NCI-H774 (cell line): ENCODE measurements at places on chromosomes 7 and 10.
A peak's percentile ranks its signal among the peaks of the same experiment; 100 is the strongest.

GRCh38 chr7:64945503-64946175 is 42.6 kb downstream of the ZNF273 start:
- DNase-seq, result no peak

DNA sequence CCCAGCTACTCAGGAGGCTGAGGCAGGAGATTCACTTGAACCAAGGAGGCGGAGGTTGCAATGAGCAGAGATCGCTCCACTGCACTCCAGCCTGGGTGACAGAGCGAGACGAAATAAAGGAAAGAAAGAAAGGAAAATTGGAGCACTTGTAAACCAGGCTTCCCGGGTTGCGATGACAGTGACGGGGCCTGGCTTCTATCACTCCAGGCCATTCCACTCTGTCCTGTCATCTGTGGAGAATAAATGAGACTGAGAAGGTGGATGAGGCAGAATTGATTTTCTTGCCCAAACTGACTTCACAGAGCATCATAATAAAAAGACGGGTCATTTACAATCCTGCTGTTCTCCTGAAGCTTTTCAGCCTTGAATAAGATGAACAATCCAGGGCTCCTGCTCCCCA is 12.1 kb upstream of the KPNA7 start:
- no peak for DNase-seq

GRCh38 chr10:31582365-31583052 is 263.5 kb downstream of the ZEB1 start:
- DNase-seq, result no peak

- DNase-seq, result no peak
Observed at GRCh38 chr7:146216396-146217041, 99.9 kb downstream of the CNTNAP2 start.

GRCh38 chr10:34462056-34462455 is 353.0 kb downstream of the PARD3 start:
- DNase-seq, result no peak

DNA sequence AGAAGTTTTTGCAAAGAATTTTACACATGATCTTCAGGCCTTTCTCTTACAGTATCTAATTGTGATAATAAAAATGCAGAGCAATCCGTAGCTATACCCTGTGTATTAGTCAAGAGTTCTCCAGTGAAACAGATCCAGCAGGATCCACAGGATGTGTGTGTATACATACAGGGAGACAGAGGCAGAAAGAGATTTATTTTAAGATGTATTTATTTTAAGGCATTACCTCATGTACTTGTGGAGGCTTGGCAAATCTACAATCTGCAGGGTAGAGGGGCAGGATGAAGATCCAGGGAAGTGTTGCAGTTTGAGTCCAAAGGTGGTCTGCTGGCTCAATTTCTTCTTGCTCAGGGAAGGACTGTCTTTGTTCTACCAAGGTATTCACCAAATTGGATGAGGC is 41.7 kb downstream of the ARHGAP12 start:
- DNase-seq, result no peak

GRCh38 chr10:10824591-10825148 is 193.0 kb upstream of the CELF2 start:
- DNase-seq, result no peak

- DNase-seq, result no peak
Observed at GRCh38 chr7:75920431-75921161, 5.6 kb downstream of the POR start.

- peak; percentile 91 for DNase-seq
Observed at GRCh38 chr7:90988516-90988915, 275.7 kb upstream of the FZD1 start.

- DNase-seq, result no peak
Observed at GRCh38 chr7:41508755-41509154, 194.1 kb downstream of the INHBA start.

GRCh38 chr7:135939261-135939812 is 37.8 kb downstream of the MTPN start:
- DNase-seq, result no peak
